ENCODE measurements at places on chromosomes 16 and 17. TPM values are rescaled to one million over a fixed set of nuclear protein-coding genes. Genes with fewer than 3 reads are reported as not detected.

DNA sequence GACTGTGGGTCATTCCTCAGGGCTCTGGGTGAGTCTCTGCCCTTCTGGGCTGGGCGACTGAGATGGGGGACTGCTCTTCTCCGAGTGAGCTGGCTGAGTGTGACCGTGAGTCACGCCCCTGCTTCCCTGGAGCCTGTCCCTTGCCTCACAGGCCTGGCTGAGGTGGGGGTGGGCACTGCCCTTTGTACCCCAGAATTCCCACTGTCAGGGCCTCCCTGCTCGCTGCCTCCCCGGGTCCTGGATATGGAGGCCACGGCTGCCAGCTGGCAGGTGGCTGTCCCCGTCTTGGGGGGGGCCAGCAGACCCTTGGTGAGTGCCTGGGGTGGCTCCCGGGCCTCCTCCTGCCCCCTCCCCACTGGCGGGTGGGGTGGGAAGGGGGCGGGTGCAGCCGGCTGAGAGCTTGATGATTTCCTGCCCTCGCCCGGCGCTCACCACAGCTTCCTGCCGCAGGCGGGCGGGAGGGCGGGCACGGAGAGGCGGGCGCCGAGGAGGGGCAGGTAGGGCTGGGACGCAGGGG is at the start of gene LAT:
Gene LAT (plus strand): TSS at position 434 of the 517 bp plus-strand sequence. CDS start 366 bp downstream, outside the sequence.
- DNase-seq = no peak

- DNase-seq = no peak
Observed at GRCh38 chr17:17946093-17946492, 26.1 kb downstream of the TOM1L2 start.

Gene SLC38A10
- 76.9 TPM for total RNA-seq

GRCh38 chr16:799111-799947 is 1.2 kb downstream of the GNG13 start:
- no peak for DNase-seq

DNA sequence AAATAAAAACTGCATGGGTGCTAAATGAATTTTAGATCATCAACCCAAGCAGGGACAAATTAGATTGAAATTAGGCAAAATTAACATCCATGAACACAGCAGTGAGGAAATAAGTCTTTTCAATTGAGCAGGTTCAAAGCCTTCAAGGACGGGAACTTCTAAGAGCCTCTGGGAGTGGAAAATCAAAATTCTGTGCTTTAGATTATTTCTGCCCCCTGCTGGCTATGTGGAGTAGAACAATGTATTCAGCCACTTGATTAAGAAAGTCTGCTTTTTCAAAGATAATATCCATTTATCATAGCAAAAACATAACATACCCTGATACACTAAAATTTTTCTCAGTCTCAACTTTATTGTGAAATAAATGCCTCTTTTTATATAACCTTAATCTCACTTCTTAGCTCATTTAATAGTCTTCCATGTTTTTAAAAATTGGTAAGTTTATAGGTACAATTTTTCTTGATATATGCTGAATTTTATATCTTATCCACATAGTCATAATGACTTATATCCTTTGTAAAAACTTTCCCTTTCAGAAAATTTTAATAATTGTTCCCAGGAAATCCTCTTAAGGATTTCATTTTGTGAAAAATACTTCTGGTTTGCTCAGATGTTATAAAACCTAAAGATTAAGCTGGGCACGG is 28.1 kb upstream of the NOL11 start:
- DNase-seq = peak; percentile 84

Gene NOS2
- total RNA-seq = 1.0 TPM

DNA sequence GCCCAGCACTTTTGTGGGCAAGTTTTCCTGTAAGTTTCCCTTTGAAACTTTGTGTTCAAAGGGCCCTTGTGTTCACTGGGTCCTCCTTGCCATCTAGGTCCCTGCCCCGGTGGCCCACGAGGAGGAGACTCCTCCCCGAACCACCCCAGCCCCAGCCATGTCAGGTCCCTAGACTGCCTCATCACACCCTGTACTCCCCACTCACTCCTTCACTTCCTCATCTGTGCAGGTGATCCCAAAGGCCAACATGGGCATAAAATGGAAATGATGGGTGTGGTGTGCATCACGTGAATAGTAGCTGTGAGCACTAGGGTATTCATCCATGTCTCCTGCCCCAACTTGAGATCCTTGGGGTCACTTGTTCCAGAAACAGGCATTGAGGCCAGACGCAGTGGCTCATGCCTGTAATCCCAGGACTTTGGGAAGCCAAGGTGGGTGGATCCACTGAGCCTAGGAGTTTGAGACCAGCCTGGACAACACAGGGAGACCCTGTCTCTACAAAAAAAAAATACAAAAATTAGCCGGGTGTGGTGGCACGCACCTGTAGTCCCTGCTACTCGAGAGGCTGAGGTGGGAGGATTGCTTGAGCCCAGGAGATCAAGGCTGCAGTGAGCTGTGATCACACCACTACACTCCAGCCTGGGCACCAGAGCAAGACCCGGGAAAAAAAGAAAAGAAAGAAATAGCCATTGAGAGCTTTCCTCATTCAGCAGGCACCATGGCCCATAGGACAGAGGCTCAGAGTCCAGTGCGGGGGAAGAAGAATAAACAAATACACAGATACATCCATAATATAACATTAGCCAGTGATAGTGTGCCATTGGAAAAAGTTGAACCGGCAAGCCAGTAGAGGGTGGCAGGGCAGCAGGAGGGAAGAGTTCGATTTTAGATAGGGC is 74.5 kb downstream of the KATNIP start:
- DNase-seq = no peak

- DNase-seq = no peak
Observed at GRCh38 chr16:56316545-56316944, 108.8 kb downstream of the AMFR start.

- DNase-seq = no peak
Observed at GRCh38 chr17:5133311-5133710, 17.5 kb downstream of the USP6 start.

- peak; percentile 22 for DNase-seq
Observed at GRCh38 chr17:27888945-27889344, 4.2 kb downstream of the LYRM9 start.

GRCh38 chr17:44176671-44177501 is 6.4 kb downstream of the ASB16 start:
- DNase-seq = no peak

DNA sequence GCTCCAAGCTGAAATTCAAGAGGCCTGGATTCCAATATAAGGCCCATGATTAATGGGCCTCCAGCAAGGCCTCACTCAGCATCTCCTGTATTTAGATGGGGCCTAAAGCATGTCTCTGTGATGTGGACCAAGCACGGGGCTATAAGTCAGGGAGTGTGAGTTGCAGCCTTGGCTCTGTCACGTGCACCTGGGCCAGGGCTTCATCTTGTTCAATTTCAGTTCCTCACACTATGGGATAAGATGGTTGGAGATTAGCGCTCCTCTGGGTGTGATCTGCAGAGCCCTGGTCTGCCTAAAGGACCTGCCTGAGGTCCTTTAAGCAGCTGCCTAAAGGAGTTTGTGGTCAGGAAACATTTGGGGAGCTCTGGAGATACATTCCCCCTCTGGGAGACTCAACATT is 25.2 kb downstream of the KLHL36 start:
- DNase-seq = no peak

Gene GP1BA
- not detected for total RNA-seq

DNA sequence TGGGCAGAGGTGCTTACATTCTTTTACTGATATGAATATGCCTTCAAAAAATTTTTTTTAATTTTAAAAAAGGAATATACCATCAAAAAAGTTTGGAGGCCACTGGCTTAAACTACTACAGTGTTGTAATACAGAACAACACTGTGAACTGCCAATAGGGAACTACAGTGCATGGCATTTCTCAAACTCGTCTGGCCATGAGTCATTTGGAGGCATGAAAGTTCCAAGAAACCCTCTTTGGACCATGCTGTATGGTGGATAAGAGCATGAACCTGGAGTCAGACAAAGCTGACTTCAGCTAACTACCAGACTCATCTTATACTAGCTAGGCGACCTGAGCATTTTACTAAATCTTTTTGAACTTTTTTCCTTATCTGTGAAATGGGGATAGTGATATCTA is 9.2 kb upstream of the NF1 start:
- no peak for DNase-seq

Gene BCL6B
- not detected for total RNA-seq

Gene PKMYT1
- 19.0 TPM for total RNA-seq

DNA sequence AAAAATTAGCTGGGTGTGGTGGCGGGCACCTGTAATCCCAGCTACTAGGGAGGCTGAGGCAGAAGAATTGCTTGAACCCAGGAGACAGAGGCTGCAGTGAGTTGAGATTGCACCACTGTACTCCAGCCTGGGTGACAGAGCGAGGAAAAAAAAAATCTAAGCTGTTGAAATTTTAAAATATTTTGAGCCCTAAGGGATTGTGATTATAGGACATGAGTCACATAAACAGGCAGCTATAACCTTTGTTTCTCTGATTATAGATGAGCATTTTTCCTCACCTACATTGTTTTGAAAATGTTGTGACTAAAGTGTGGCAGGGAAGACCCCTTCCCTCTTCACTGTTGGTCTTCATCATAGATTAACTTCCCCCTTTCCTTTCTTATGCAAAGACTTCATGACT is 135.5 kb downstream of the MGAT5B start:
- no peak for DNase-seq

DNA sequence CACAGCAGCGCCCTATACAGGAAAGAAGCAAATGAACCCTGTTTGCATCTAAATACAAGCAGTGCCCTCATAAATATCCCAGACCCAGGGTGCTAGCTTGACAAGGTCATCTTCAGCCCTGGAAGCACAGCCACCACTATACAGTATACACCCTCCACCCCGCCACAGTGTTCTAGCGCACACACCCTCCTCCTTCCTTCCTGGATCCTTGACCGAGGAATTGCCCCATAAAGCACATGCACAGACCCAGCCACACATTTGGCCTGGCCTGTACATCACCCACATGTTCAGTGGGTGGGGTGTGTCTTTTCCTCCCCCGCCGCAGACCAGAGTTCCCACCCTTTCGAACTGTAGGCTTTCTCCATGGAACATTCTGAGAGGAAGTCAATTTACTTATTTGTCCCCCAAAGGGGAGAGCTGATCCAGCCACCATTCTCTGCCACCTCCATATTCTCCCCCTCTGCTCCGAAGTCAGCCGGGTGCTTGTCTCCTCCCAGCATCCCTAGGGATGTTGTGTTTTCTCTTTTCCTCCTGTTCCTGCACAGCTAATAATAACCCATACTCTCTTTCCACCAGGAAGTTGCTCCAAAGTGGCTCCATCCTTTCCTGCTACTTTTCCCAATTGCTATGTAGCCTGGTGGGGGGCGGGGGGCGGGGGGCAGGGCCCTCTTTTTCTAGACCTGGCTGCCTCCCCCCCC is 6.6 kb downstream of the ABI3 start:
- DNase-seq = no peak

GRCh38 chr17:66711881-66712321 is 123.0 kb upstream of the CACNG5 start:
- no peak for DNase-seq

- no peak for DNase-seq
Observed at GRCh38 chr16:72042157-72042660, 12.1 kb upstream of the HP start.

- DNase-seq = no peak
Observed at GRCh38 chr17:36885153-36885735, 52.0 kb upstream of the LHX1 start.

DNA sequence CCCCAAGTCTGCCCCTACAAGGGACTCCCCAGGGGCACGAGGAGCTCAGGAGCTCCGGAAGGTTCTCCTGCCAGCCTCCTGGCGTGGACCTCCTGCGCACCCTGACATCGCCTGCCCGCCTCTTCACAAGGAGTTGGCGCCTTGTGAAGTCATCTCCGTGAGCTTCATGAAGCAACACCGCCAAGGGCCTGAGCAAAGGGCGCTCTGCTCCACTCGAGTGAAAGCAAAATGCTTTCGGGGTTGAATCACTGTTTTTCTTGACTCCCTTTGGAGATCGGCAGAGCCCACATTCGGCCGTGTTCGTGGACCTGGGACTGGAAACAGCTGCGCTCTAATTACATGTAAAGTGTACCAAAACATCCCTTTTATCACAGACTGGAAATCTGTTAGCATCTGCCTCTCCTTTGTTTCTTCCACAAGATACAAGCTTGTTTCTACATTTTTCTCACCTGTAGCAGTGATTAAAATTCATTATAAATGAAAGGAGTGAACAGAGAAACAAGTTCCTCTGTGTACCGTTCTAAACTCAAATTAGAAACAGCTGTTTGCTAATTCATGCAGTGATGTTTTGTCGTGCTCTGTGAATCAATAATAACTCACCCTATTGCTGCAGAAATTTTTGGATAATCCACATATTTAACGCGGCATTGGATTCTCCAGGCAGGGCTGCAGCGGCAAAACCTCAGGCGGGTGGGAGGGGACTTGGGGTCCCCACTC is 203.3 kb downstream of the ZNF423 start:
- DNase-seq = no peak

Gene HIC1
- 20.2 TPM for total RNA-seq

Gene PPP1R1B
- 8.6 TPM for total RNA-seq

DNA sequence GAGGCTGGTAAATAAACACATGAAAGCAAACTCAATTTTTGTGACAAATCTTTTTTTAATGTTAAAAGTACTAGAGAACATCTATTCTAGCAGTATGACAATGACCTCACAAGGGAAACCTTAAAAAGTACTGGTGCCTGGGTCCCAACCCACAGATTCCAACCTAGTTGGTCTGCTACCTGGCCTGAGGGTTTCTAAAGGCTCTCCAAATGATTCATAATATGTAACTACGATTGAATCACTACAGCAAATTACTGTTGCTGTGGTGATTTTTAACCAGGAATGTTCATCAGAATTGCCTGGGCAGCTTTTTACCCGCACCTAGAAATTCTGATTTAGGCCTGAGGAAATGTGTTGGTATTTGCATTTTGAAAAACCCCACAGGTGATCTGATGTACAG is 26.1 kb downstream of the CDR2 start:
- no peak for DNase-seq

DNA sequence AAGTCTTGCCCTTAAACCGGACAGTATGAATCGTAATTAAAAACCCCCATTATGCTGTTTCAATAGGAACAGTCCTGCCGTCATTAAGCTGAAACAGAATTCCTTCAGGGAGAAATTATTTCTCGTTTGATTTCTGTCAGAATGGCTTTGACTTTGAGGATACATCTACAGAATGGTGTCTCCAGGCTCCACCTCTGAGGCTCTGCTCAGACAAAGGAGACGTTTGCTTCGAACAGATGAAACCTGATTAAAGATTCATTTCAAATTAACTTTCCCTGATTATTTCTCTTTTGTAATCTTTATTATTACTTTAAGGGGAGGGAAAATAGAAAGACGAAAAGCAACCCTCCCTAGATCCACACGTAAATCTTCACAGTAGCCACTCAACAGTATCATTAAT is 106.9 kb downstream of the TMEM114 start:
- no peak for DNase-seq

Gene GUCY2D
- total RNA-seq = 0.06 TPM

- no peak for DNase-seq
Observed at GRCh38 chr17:59046192-59046591, 60.5 kb downstream of the TRIM37 start.

Measured in G401 (cell line).